ENCODE measurements at places on chromosomes 13 and 19.

- no peak for DNase-seq
These were observed 6.9 kb downstream of the F10 start for GRCh38 chr13:113129480-113129879.

GRCh38 chr13:43193789-43194420, 170.5 kb downstream of the DNAJC15 start:
- no peak for DNase-seq

GRCh38 chr13:27054760-27055159, 116.9 kb downstream of the USP12 start:
- no peak for DNase-seq

- no peak for DNase-seq
These were observed 123.8 kb downstream of the RNF17 start for GRCh38 chr13:24887759-24888158.

- no peak for DNase-seq
These were observed 20.7 kb upstream of the CEACAM6 start for GRCh38 chr19:41734585-41734984.

Data from CD8-positive, alpha-beta memory T cell (primary cell).